Chondrocyte (in vitro differentiated cells): ENCODE measurements at places on chromosomes 3 and 15.

DNA sequence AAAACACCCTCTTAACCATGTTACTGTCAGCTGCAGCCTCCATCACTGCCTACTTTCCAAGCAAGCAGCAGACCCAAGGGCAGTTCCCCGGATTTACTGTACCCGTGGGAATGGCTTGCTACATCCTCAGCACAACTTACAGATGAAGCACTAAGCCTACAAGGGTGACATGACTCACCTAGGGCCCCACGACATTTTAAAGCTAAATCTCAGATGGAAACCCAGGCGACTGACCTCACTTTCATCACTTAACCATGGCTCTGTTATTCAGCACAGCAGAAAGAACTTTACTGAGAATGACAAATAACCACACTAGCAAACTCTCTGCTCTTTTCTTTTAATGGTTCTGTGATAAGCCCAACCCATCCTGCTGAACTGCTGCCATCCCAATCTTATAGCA is 65.6 kb downstream of the SUMF1 start:
- DNase-seq, result no peak

DNA sequence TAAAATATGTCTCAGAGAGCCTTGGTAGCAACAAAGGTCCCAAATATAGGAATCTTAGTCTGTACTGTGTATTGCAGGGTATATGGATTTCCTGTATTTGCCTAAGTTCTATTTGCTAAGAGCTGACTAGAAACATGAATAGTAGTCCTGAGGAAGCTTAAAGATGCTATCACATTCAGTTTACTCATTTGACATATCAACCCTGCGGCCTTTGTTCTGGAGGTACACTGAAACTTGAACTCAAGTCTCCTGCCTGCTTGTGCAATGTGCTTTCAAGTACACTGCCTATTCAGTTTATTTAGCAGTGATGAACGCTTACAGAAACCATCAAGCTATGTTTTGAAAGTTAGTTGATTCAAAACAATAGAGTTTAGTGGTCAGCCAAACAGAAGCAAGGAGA is 21.1 kb downstream of the IL1RAP start:
- DNase-seq, result no peak

DNA sequence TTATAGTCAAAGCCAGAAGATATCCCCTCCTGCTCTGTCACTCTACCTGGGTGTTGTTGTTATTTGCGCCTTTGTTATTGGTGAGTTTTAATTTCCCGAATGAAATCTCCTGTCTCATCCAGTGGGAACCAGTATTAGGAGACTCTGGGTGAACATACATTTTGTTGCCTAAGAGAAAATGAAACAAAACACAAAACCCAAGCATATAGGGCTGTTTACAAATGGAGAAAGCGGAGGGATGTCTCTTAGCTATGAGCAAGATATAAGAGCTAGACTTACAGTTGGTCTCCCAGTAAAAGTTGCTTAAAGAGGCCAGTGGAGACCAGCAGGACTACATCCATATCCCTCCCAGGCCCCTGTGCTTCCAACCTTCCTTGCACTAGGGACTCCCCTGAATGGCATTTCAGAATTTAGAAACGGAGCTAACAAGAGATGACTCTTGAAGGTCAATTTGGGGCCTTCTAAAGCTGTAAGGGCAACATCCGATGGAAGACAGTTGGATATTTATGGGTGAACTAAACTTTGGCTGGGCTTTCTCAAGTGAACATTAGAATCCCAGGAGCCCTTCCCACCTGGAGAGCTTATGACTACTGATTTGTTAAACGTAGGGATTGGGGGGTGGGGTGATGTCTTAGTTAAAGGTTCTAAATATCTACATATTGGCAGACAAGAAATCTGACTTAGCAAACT is 2.7 kb downstream of the EOMES start:
- DNase-seq, result no peak

DNA sequence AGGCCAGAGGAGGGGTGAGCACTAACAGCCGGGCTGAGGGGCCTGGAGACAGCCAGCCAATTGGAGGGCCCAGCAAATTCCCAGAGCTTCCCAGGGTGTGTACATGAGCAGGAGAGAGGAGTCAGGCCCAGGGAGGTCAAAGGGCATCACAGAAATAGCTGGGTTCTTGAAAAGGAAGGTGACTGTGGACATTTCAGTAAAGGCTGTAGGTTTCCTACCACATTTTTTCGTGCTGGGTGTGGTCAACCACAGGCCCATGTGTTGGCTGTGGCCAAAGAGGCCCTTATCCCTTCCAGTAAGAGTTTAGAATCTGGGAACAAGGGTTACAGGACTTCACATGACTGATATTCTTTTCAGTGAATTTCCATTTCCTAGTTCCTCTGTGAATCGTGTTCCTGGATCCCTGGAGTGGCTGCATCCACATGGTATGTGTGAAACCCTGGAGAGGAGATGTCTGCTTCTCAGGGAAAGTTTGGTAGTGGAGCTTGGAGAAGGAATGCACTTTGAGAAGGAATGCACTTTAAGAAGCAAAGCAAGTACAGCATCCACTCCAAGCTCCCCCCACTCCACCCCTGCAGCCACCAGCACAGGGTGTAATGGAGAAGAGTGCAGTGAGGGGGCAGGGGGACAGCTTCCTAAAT is 73.2 kb upstream of the HEG1 start:
- no peak for DNase-seq

DNA sequence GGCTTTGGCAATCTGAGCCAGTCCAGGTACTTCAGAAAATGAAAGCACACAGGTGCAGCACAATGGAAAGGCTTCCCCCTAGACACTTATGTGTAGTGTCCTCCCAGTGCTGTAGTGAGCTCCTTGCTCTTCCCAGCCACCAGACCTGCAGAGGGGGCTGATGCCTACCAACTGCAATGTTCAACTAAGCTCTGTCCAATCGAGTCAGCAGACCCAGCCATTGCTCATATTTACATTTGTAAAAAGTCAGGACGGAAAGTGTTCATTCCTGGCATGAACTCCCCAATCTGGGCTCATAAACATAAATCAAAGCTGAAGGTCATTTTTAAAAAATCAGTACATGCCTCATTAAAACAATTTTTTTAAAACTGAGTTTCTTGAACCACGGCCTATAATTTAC is 73.0 kb downstream of the FOXP1 start:
- DNase-seq, result no peak

- DNase-seq, result no peak
These were observed 230.8 kb upstream of the TBC1D5 start for GRCh38 chr3:17972959-17973906.

DNA sequence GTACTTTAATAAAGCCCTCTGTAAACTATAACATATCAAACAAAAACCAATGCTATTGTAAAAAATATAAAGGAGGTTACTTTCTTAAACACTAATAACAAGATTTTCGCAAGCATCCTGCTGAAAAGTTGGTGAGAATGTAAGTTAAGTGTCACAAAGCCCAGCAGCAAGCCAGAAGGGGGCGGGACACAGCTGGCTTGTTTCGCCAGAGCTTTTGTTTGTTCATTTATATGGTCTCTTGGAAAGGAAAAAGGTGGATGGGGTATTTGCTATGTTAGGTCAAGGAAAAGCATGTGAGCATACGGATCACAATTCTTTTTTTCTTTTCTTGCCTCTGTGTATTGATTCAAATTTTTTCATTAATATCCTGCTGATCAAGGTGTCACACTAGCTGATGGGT is 59.9 kb downstream of the HACD2 start:
- DNase-seq, result no peak

GRCh38 chr3:9917820-9918219 is 922 bp downstream of the IL17RC start:
- peak; percentile 79 for DNase-seq

DNA sequence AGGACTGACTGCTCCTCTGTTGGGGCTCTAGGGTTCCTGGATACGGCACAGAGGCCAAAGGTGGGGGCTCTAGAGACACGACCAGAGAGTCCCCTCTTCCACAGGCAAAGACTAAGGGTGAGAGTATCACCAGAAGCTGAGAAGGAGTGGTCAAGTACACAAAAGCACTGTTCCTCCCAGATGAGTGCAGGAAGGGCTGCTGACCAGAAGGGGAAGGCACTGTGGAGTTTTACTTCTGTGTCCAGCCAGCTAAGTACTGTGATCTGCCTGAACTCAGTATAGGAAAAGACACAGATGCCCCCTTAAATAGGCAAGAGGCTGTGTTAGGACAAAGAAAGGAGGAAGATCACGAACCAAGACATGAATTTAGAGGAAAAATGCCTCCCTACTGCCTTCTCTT is 11.7 kb downstream of the MRPS11 start:
- DNase-seq, result no peak

GRCh38 chr3:186013312-186013711 is 75.5 kb upstream of the TRA2B start:
- no peak for DNase-seq

DNA sequence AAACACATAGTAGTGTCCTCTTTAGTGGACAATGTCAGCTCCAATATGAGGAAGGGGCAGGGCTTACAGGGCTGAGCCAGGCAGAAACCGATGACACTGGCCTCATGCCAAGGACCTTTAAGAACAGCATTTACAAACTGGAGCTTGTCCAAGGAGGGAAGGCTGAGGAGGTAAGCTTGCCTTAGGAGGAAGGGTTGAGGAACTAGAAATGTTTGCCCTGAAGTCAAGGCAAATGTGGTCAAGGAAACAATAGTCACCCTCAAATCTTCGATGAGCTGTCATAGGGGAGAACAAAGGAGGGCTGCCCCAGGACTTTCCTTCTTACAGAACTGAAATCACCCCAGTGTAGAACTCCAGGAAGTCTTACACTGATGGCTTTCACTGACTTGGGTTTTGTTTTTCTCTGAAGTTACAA is 136.4 kb downstream of the LIPC start:
- no peak for DNase-seq
